ENCODE measurements at places on chromosomes 11 and 22.

- peak; percentile 86 for DNase-seq
Measured at GRCh38 chr11:28860893-28861292, 752.7 kb downstream of the METTL15 start.

GRCh38 chr11:118914178-118914918 lies 11.4 kb downstream of the BCL9L start:
- no peak for DNase-seq

DNA sequence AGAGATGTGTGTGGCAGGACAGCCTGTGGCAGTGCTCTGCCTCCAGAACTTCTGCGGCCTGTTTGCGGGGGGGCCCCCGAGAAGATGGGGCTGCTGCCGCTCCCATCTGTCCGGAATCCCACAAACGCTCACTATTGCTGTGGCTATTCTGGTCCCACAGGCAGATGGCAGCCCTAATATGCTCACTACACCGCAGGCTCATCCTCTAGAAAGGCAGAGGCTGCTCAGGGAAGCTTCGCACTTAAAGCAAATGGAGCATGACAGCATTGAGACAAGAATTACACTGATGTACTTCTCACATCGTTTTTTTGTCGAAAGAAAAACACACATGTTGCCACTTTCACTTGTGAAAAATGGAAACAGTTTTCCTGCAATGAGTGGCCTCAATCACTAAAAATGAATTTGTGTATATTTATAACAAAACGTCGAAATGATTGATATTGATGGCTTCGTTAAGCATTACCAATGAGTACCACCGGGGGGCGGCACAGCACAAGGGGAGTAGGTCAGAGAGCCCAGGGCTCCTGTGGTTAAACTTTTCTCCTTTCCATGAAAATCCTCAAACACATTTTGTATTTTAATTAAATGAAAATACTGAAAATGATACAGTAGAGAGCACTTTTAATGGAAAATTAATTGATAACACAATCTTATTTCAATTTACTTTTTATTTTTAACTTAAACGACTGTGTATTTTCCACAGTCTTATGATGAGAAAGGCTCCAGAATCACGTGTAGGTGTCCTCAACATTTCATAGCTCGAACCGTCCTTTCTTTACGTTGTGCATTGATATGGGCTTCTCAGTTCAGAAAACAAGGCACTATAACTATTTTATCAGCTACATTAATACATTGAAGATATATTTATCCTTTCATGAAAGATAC lies 69.1 kb downstream of the CTTN start:
- peak; percentile 23 for DNase-seq

GRCh38 chr11:44963136-44963535 lies 12.5 kb upstream of the TP53I11 start:
- DNase-seq = no peak

DNA sequence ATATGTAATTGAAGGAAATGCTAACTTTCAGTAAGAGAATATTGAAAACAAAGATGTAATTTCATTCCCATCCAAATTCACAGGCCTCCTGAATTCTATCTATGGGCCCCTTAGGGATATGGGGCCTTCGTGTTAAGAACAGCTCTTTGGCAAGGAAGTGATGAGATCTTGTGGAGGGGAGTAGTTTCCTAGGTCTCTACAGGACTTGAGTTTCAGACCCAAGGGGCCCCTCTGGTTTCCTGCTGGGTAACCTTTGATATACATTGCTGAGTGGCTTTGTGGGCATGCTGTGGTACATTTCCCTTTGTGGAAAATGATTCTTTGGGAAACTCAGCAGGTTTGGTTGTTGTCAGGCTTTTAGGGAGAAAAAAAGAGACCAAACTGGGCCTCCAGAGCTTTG lies 6.2 kb downstream of the STIM1 start:
- no peak for DNase-seq

GRCh38 chr11:99818991-99819390 lies 798.2 kb downstream of the CNTN5 start:
- DNase-seq = no peak

DNA sequence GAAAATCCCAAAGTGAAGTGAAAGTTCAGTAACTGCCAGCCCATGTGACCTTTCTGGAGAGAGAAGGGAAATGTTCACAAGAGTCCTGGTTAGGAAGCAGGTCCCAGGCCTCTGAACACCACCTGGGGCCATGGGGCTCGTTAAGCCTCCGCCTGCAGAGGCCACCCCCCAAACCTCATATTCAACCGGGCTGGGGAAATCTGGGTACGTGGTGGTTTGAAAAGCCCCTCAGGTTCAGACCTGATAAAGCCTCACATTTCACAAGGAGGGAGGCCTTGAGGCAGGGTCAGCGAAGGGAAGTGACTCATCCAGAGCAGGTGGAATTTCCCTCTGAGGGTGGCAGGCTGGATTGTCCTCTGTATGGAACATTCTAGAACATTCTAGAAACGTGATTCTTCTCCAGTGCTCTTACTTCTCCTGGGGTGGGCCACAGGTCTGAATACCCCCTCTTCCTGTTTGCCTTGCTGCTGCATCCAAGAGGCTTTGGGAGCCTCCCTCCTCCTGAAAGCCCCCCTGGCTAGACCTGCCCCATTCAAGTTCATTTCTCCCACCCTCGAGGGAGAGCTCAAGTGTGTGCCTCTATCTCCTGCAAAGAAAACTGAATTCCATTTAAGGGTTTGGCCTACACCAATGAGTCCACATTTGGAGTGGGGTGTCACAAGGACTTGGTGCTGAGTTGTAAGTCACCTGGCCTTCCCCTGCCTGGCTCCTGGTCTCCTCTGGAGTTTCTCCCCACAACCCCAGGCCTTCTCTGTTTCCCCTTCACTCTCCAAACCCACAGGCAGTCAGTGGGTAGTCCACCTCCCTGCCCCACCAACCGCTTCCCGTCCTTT lies 6.3 kb downstream of the FXYD2 start:
- DNase-seq = peak; percentile 93

DNA sequence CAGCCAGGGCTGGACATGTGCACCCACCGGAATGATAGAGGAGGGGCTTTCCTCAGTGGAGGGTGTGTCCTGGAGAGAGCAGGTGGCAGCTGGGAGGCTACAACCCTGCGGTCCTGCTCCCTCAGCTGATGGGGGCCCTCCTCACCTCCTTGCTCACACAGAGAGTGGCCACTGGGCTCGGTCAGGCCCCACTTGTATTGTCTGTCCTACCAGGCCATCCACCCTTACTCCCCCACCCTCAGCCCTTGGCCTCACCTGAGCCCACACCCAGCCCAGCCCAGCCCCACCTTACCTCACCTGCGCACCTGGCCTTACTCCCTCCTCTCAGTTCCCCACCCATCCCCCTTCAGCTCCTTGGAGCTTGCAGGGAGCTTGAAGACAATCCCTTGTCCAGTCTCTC lies 3.1 kb downstream of the TRPM5 start:
- DNase-seq = no peak
